ENCODE measurements at places on chromosomes 4 and X.

GRCh38 chr4:152104356-152104755 is 343.5 kb upstream of the GATB start:
- no peak for DNase-seq

GRCh38 chr4:94892051-94892450 is 134.3 kb downstream of the BMPR1B start:
- DNase-seq = no peak

DNA sequence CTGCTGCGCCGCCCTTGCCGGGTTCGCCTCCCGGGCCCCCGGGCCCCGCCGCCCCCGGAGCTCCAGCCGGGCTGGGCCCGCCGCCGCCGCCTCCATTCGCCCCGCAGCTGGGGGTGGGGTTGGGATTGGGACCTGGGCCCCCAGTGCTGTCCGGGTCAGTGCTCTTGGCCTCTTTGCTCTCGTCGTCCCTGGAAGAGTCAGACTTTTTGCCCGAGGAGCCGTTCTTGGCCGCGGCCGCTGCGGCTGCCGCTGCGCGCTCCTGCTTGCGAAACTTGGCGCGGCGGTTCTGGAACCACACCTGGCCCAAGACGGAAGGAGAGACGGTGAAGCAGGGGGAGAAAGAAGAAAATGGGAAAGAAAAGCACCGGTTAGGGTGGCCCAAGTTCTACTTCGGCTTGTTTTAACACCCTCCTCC is 2.5 kb downstream of the PHOX2B start:
- no peak for DNase-seq

GRCh38 chr4:169530048-169530447 is 82.3 kb downstream of the NEK1 start:
- DNase-seq = no peak

- DNase-seq = no peak
Observed at GRCh38 chrX:45669715-45670340, 469.2 kb upstream of the DIPK2B start.

GRCh38 chrX:114841051-114841450 is 176.4 kb downstream of the IL13RA2 start:
- no peak for DNase-seq

GRCh38 chr4:184664445-184665210 is 15.1 kb downstream of the PRIMPOL start:
- no peak for DNase-seq

- DNase-seq = no peak
Observed at GRCh38 chr4:8325291-8325973, 55.9 kb downstream of the HTRA3 start.

- no peak for DNase-seq
Observed at GRCh38 chrX:85996555-85996954, 50.8 kb downstream of the CHM start.

GRCh38 chr4:168587411-168588125 is 90.7 kb downstream of the PALLD start:
- no peak for DNase-seq

GRCh38 chrX:42783451-42783850 is 5.5 kb upstream of the PPP1R2C start:
- no peak for DNase-seq

GRCh38 chr4:1544861-1545281 is 138.6 kb upstream of the NKX1-1 start:
- no peak for DNase-seq

GRCh38 chr4:142516686-142517526 is 329.2 kb downstream of the INPP4B start:
- DNase-seq = no peak

DNA sequence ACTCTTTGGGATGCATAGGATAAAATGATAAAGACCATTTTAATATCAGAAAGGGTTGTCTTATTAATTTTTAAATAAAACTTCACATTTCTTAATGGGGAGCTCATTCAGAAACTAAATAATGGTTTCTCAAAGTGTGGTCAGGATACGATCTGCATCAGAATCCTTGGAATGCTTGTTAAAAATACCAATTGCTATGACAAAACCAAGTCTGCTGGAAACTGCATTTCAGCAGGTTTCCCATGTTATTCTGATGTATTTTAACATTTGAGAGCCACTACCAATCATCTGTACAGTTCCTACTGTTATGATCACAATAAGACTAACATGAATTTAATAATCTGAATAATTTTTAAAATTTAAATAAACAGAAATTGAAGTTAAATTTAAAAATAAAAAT is 115.1 kb downstream of the SOWAHB start:
- DNase-seq = no peak

DNA sequence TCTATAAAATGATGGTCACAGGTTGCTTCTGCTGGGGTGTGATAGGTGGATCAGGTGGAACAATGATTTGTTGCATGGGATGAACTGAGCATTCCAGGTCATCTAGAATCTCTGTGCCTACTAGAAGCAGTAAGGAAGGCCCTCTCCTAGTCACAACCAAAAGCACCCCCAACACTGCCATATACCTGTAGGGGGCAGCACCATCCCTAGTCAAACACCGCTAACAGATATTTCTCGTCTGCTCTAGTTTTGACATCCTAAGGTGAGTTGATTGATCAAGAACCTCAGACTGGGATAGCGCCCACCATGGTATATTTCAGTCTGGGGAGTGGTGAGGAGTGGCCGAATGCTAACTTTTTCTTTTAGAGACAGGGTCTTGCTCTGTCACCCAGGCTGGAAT is 160.2 kb downstream of the NHS start:
- no peak for DNase-seq

DNA sequence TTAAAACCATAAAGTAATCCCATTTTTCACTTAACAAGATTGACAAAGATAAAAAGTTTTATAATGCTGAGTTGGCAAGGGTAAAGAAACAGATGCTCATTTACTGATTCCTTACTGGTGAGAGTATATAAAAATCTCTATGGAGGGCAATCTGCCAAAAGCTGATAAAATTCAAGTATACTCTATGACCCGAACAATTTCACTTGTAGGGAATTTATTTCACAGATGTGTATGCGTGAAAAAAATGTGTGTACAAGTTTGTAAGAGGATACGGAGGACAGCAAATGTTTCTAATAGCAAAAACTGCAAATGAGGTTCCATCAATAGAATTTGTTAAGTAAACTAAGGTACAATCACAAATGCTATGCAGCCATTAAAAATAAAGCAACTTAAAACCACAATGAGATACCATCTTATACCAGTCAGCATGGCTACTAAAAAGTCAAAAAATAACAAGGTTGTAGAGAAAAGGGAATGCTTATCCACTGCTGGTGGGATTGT is 23.4 kb downstream of the DHX15 start:
- DNase-seq = no peak

GRCh38 chr4:36178484-36178883 is 65.8 kb downstream of the ARAP2 start:
- no peak for DNase-seq

- no peak for DNase-seq
Observed at GRCh38 chrX:75883446-75883845, 98.4 kb upstream of the MAGEE2 start.

- no peak for DNase-seq
Observed at GRCh38 chr4:29549342-29549741, 1170.8 kb upstream of the PCDH7 start.

- peak; percentile 4 for DNase-seq
Observed at GRCh38 chr4:87353592-87353991, 30.9 kb upstream of the HSD17B13 start.
